Foreskin fibroblast (primary cell): ENCODE measurements at places on chromosomes 12 and 14.

DNA sequence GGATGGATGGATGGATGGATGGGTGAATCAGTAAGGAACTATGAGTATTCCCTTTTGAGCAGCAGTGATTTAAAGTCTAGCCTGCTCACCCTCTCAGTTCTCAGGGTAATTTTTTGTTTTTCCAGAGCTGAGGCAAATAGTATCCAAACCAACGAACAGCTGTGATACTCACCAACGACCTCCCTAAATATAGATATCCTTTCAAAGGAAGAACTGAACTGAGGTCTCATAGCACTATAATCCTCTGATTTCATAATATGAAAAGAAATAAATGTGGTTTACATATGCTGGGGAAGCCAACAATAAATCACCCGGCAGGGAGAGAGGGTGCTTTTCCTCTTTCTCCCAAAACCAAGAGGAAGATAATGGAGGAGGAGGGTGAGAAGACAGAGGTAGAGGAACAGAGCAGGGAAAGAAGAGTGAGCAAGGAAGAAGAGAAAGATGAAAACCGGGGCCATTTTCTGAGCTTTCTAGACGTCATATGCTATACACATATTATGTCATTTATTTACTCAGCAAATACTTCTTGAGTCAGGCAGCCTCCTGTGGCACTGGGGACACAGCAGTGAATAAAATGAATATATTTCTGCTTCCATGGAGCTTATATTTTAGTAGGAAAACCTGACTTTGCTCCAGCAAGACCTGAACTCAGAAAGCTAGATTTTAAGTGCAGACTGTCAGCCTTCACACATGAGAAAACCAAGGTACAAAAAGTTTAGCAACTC, 710.7 kb upstream of the TBX3 start:
- peak; percentile 39 for DNase-seq

- DNase-seq, result no peak
Measured at GRCh38 chr12:66596199-66596598, 82.7 kb downstream of the GRIP1 start.

GRCh38 chr12:87793131-87793530, 236.1 kb downstream of the C12orf50 start:
- DNase-seq, result no peak

DNA sequence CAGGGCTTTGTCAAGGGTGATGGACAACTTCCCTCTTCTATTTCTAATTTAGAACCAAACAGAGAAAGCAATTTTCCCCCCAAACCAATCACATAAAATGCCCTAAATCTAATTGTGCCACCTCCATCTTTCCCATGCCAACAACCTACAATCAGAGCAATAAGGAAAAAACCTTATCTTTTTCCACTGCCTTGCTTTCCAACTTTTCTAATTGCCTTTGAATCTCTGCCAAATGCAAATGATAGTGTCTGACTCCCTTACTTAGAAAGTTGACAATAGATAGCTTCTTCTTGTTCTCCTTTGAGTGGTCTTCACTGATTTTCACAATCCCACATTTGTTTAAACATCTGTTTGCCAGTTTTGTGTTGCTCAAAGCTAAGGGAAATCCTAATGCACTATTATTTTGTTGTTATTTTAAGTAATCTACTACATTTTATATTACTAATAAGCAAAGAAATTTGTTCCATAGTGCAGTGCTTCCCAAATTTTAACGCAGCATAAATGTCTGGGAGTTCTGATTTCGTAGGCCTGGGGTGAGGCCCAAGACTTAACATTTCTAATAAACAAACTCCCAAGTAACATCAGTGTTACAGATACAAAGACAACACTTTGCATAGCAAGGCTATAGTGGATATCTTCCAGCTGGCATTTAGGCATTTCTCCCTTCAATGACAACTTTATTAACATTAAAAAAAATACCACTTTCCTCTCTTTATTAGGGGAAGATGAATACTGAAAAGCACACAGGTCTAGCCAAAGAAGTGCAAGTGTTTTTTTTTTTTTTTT, 696.3 kb upstream of the USP15 start:
- no peak for DNase-seq

- DNase-seq, result peak; percentile 80
Measured at GRCh38 chr12:65306366-65307168, 28.1 kb downstream of the MSRB3 start.

GRCh38 chr12:17035372-17035771, 429.4 kb upstream of the LMO3 start:
- DNase-seq, result no peak

- no peak for DNase-seq
Measured at GRCh38 chr14:30235485-30235884, 307.8 kb upstream of the PRKD1 start.

- DNase-seq, result no peak
Measured at GRCh38 chr12:8773461-8773860, 49.0 kb upstream of the A2ML1 start.

- DNase-seq, result no peak
Measured at GRCh38 chr12:28987538-28988324, 161.3 kb upstream of the FAR2 start.

GRCh38 chr12:7610006-7610405, 55.7 kb downstream of the APOBEC1 start:
- DNase-seq, result no peak

DNA sequence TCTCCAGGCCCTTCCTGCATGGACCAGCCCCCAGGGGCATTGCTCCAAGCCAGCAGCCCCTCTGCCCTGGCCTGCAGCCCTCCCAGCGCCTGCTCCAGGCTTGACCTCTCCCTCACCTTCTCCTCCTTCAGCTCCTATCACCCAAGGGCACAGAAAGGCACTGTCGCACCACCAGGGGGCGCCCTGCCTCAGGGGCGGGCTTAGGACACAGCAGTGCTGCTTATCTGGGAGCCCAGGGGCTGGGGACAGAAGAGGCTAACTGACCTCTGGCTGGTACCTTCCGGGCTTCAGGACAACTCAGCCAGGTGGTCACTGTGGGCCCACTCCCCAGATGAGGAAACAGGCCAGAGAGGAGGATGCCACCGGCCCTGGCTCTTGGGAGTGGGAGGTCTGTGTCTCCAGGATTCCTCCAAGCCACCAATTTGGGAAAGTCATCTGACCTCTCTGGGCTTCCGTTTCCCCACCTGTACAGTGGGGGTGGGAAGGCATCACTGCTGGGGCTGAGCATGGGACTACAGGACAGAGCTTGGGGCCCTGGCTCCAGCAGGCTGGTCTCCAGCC, 25.3 kb upstream of the GPR132 start:
- DNase-seq, result peak; percentile 64

GRCh38 chr12:28552251-28552970, 362.2 kb downstream of the CCDC91 start:
- no peak for DNase-seq

DNA sequence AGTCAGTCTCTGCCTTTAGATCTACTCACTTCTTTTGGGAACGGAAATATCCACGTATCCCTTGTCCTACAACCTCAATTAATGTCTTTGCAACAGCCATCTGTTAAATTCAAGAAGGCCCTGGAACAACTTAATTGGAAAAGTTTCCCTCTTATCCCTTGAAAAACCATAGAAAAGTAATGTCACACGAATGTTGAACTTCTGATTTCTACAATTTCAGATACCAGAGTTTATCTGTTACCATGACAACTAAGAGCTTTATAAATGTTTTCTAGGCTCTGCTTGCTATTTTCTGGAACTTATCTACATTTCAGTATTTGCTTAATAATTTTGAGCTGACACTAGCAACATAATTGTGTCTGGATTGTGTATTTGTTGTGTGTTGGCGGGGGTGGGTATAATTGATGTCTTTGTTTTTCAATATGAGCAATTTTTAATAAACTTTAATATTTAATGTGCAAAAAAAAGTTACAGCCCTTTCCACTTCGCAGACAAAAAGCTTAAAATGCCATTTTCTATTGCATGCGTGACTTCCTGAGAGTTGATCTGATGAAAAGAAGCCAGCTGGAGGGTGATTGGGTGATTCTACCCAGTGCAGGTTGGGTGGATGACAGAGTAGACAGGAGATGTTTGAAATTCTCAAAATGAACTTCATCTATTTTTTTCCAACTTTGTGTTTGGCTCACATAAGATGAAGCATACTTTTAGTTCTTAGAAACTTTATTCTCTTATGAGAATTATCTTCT, 11.8 kb upstream of the EDDM3A start:
- no peak for DNase-seq

DNA sequence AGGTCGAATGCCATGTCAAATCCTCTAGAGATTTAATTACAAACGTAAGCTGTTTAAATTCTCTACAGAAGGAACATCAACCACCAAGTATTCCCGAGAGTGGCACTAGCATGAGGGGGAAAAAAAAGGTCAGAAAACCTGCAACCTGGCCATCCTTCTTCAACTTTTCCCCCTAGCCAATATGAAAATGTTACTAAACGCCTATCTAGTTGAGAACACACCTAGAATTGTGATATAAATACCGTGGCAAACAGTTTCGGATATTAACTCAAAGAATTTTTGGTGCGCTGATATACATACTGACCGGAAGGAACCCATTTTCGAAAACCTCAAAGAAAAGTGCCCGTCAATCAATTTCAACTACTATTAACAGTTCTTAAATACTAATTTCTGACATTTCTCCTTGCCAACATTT, 1.8 kb downstream of the HNRNPC start:
- DNase-seq, result no peak

- peak; percentile 41 for DNase-seq
Measured at GRCh38 chr14:91744068-91744480, 12.2 kb upstream of the CATSPERB start.

GRCh38 chr14:105974902-105975301, 448.5 kb downstream of the TMEM121 start:
- no peak for DNase-seq

DNA sequence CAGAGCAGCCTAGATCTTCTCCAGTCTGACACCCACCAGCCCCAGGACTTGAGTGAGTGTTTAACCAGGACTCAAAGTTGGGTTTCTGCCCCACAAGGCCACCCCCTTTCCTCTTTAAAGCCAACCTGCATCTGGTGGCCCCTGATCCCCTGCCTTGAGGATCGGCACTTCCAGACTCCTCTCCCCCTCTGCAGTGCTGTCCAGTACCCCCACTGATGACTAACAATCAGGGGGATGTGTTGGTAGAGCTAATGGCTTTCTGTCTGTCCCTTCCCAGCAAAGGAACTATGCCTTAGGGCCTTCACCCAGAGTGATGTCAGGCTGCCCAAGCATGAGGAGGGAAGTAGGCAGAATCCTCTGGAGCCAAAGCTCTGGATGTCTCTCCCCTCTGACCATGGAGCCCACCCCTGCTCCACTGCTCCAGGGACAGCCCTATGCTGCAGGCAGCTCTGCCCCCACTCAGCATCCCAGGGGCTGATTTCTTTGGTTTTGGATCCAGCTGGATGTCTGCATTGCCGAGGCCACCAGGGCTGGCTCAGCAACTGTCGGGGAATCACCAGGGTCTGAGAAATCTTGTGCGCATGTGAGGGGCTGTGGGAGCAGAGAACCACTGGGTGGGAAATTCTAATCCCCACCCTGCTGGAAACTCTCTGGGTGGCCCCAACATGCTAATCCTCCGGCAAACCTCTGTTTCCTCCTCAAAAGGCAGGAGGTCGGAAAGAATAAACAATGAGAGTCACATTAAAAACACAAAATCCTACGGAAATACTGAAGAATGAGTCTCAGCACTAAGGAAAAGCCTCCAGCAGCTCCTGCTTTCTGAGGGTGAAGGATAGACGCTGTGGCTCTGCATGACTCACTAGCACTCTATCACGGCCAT, 42.9 kb downstream of the DAD1 start:
- peak; percentile 83 for DNase-seq

- peak; percentile 72 for DNase-seq
Measured at GRCh38 chr12:3885277-3886094, 12.3 kb upstream of the PARP11 start.

DNA sequence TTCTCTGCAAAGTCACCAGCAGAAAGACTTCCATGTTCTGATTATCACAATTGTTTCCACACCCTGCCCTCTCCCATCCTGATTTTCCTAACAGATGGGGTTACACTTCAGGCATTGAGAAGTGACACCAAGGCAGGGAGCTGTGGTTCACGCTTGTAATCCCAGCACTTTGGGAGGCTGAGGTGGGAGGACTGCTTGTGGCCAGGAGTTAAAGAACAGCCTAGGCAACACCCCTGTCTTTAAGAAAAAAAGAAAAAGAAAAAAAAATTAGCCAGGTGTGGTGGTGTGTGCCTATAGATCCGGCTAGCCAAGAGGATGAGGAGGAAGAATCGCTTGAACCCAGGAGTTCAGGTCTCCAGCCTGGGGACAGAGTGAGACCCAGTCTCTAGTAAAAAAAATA, 5.2 kb downstream of the PPP1CC start:
- no peak for DNase-seq

DNA sequence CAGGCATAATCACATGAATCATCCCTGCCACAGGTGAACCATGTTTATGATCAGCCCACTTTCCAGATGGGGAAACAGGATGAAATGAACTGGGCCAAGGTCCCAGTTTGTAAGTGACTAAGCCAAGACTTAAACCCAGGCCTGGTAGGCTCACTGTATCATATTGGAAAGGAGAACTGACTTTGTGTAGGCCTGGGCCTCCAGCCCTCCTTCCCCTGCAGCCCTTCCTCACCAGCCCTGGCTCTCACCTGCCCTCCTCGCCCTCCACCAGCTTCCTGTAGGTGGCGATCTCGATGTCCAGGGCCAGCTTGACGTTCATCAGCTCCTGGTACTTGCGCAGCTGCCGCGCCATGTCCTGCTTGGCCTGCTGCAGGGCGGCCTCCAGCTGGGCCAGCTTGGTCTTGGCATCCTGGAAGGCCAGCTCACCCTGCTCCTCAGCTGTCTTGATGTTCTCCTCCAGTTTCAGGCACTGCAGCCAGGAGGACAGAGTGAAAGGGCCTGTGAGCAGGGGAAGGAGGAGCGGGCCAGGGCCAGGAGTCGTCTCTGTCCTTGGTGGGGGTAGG, 19.8 kb downstream of the KRT80 start:
- peak; percentile 49 for DNase-seq

- peak; percentile 71 for DNase-seq
Measured at GRCh38 chr14:50319293-50319692, 7.2 kb downstream of the DMAC2L start.

- peak; percentile 36 for DNase-seq
Measured at GRCh38 chr14:65346895-65347294, 65.6 kb upstream of the FUT8 start.

DNA sequence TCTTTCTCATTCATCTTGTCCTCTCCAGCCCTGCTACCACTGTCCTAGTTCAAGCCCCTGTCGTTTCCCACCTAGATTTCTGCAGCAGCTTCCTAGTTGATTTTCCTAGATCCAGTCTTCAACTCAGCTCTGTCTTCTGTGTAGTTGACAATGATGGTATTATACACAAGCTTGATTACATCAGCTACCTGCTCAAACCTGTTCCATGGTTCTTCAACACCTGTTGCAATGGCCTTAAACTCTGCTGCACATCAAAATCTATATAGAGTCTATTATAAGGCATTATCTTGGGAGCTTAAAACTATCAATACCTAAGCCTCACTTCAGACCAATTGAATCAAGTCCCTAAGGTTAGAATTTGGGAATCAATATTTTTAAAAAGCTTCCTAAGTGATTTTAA, 71.7 kb upstream of the PELI2 start:
- DNase-seq, result no peak

GRCh38 chr14:75430116-75430515, 2.3 kb downstream of the JDP2 start:
- peak; percentile 71 for DNase-seq

- no peak for DNase-seq
Measured at GRCh38 chr14:88488897-88489296, 65.9 kb downstream of the PTPN21 start.
